Stimulated activated CD8-positive, alpha-beta memory T cell treated with anti-CD3 and anti-CD28 coated beads, Interleukin-12 subunit alpha, Interleukin-12 subunit beta, amount 100 ng/mL, for 4 hours (primary cell): ENCODE measurements at places on chromosomes 6 and 20.

DNA sequence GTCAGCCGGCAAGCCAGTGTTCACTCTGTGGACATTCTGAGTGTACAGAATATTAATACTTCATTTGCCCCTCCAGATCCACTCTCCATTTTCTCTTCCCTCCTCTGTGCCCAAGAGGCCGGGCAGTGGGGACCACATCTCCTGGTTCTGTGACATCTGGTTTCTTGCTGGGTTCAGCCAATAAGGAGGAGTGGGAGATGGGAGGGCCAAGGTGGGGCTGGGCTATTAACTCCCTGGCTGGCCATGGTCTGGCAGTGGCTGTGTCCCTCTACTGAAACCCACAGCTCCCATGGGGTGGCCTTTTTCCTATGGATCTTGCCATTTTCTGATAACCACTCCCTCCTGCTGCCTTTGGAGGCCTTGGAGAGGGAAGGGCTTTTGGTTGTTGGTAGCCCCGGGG, 30.0 kb upstream of the SALL4 start:
- no peak for DNase-seq

- no peak for DNase-seq
Measured at GRCh38 chr6:163828038-163828795, 413.7 kb downstream of the QKI start.

DNA sequence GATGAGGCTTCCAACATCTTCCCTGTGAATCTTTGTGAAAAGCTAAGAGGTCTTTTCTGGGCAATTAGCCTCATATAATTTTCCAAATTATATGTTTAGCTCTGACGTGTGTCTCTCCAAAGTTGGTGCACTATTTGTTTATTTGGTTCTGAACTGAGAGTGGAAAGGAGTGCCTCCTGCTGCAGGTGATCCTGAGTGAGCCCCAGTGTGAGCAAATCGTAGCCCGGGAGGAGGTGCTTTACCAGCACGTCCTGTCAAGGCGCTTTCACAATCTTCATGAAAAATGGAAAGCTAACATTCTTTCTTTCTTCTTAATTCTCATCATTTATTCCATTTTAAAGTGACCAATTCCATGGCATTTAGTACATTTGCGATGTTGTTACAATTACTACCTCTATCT, 231.9 kb downstream of the BMP2 start:
- no peak for DNase-seq

DNA sequence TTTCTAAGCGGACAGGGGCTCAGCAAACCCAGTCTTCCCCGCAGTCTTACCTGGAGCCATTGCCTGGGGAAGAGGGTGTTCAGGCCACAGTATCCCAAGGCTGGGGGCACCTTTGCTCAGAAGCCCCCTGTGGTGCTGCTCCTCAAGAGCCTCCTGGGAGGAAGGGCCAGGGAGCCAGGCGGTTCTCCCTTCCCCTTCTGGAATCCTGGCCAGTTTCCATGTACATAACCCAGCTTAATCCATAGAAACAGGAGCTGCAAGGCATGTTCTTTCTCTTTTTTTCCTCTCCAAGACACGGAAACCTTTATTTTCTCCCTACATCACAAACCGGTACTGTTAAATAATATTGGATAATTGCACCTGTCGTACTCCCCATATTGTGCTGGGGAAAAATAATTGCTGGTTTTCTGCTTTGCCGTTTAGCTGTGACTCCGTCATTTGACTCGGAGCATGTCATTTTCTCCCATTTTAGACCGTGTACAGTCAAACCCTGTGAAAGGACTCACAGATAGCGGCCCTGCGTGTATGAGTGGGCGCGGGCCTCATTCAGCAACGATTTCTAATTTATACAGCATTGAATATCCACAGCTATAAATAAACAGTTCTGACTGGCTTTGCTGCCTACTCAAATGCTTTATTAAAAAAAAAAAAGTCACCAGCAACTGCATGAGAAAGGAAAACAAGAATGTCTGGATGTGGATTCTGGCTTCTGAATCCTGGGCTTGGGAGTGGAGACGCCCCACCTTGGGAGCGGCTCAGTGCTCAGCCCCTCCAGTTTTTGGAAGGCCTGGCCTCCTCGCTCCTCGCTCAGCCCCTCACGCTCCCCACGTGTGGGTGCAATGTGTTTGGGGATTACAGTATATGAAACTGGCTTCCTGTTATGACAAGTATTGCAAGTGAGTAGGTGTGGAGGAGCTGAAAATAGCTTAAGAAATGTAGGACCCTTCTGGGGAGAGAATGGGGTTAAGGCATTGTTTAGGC, 67.3 kb downstream of the ADTRP start:
- DNase-seq = peak; percentile 18

GRCh38 chr6:99613409-99613704, 6.7 kb downstream of the PRDM13 start:
- no peak for DNase-seq

- peak; percentile 6 for DNase-seq
Measured at GRCh38 chr6:155093430-155093829, 98.3 kb downstream of the TIAM2 start.

DNA sequence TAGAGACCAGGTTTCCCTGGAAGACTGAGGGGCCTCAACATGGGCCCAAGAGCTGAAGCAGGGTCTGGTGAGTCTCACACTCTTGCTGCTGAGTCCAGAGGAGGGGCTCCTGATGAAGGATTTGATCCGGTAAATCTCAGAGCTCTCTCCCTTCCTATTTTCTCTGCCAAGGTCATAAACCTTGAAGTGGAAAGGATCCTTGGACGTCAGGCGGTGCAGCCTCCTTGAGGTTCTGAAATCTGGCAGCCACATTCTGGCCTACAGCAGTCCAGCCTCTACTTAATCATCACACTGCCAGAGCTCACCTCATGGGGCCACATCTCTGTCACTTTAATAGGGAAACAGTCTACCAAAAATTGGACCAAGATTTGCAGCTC, 24.0 kb downstream of the ACSS1 start:
- no peak for DNase-seq

DNA sequence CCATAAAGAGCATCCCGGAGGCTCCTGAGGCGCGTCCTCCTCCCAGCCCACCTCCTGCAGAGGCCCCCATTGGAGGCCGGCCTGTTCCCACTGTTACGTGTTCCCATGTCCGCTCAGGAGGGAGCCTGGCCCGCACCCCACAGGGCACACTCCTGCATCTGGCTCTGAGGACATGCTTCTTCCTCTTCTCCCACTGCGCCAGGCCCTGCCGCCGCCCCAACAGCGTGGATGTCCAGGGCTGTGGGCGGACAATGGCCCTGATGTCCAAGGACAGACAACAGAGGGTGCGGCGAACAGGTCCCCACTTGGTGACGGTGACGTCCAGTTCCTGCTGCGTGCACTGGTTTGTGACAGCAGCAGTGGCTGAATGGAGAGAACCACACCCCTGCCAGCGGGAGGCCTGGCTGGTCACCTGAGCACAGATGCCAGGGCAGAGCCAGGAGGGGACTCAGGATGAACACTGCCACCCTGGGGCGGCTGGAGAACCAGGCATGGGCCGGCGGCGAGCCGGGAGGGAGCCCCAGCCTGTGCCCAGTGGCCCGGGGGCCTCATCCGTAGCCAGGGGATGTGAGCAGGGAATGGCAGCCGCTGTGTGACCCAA, 26.6 kb downstream of the FRMD1 start:
- DNase-seq = no peak

- no peak for DNase-seq
Measured at GRCh38 chr6:108616973-108617372, 56.3 kb downstream of the FOXO3 start.

DNA sequence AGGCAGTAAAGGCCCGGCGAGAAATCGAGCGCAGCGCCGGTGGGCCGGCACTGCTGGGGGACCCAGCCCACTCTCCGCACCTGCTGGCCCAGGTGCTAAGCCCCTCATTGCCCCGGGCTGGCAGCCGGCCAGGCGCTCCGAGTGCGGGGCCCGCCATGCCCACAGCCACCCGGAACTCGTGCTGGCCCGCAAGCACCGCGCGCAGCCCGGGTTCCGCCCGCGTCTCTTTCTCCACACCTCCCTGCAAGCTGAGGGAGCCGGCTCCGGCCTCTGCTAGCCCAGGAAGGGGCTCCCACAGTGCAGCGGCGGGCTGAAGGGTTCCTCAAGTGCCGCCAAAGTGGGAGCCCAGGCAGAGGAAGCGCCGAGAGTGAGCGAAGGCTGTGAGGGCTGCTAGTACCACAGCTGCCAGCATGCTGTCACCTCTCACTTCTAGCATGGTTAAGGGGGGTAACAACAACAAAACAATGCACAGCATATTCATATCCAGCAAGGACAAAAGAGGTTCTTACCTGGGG, 11.3 kb upstream of the GMPR start:
- no peak for DNase-seq

DNA sequence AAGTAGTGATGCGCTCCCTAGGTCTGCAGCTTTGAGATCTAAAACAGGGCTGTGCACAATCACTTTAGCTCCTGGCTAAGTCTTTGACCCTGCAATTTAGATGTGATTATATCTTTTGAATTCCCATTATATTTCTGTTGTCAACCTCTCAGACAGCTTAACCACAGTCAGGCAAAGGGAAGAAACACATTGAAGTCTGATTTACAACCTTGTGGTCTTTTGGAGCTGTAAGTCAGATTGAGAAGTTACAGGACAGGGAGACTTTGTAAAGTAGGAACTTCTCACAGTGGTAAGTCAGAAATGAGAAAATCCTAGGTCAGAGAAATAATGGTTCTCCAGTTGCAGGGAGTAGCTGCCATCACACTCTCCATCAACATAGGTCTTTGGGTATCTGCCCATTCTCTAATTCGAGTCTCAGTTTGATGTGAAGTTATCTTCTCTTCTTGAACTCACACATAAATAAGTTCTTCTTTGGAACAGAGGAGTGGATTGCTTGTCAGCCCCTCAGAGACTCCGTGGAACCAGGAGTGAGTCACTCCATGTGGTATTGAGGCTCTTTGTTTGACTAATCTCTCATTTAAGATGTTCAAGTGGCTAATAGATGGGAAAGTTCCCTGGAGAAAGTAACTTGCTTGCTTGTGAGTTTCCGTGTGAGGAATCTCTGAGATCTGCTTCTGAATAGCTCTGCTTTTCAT, 35.0 kb upstream of the SGK1 start:
- DNase-seq = no peak

GRCh38 chr6:82385961-82386360, 22.3 kb downstream of the TPBG start:
- no peak for DNase-seq

DNA sequence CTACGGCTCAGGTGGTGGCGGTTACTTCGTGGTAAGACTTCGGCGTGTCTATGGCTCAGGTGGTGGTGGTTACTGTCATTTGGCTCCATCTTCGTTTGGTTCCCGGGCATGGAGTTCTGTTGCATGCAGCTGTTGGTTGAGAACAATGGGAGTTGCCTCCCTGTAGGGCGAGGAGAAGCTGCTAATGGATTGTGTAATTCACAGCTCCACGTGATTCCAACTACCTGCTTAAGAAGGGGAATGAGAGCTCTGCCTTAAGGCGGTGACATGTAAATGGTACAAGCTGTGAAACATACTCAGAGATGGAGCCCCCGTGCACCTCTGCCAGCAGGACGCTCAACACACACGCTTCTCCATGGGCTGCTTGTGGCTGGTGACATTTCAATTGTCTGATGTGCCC, 12.4 kb upstream of the DACT2 start:
- no peak for DNase-seq

DNA sequence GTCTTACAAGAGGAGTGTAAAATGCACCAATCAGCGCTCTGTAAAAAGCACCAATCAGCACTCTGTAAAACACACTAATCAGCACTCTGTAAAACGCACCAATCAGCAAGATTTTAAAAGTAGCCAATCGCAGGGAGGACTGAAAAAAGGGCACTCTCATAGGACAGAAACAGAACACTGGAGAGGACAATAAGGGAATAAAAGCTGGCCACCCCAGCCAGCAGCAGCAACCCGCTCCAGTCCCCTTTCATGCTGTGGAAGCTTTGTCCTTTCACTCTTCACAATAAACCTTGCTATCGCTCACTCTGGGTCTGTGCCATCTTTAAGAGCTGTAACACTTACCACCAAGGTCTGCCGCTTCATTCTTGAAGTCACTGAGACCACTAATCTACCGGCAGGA, 1.7 kb upstream of the AIG1 start:
- DNase-seq = no peak

DNA sequence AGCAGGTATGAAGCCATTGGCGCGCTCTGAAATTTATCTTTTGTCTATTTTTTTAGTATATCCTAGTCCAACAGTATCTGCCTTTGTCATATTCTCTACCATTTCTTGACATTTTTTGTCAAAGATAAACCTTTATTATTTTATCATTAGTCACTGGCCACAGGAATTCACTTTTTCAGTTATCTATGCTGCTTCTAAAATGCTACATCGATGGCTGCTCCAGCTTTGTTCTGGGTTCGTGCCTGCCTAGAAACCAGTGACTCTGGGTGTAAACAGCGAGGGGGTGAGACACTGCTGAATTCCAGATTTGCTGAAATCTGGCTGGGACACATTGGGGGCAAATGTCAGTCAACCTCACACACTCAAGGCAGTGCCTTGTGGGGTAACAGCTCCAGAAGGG, 193.4 kb downstream of the CDC5L start:
- no peak for DNase-seq

DNA sequence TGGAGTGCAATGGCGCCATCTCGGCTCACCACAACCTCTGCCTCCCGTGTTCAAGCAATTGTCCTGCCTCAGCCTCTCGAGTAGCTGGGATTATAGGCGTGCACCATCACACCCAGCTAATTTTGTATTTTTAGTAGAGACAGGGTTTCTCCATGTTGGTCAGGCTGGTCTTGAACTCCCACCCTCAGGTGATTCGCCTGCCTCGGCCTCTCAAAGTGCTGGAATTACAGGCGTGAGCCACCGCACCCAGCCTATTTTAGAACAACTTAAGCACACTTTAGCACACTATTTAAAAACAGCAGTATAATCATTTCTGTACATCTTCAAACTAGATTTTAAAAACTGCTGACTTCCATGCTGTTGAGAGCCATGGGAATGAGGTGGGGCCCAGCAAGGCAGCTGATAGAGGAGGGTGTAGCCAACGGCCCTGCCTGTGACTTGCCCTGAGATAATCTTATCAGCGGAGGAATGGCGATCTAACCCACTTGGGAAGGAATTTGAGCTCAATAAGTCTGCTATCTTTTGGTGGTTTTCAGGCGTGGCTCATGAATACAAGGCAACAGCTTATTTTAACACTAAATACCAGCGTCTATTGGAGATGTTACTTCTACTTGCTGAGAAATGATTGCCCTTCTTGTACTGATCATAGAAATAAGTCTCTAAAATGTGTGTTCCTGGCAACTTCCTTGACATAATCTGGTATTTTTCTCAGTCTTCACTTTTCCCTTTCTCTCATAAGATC, 12.1 kb downstream of the ZDHHC14 start:
- DNase-seq = no peak

GRCh38 chr20:46367967-46368901, 38.2 kb downstream of the ELMO2 start:
- no peak for DNase-seq

DNA sequence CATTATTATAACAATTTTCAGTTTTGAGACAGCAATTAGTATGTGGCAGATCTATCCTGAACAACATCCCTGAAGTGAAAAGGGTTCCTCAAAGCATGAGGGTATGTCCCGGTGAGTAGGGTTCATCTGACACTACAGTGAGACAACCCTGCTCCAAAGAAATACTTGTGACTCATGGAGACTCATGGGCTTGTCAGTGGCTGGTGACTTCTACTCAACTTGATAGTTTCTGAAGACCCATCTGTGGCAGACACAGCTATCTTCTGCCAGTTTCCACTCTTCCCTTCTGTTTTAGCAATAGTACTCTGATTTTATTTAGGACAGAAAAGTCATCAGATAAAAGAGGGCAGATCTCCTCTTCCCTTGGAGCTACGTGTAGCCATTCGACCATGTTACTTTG, 41.4 kb downstream of the MAP3K7 start:
- no peak for DNase-seq
